ENCODE measurements at places on chromosomes 6 and 20. TPM values are rescaled to one million over a fixed set of nuclear protein-coding genes. Genes with fewer than 3 reads are reported as not detected.

ZC2HC1B gene
- not detected for total RNA-seq

CNKSR3 gene
- total RNA-seq = 18.8 TPM

TMEM244 gene
- total RNA-seq = not detected

LRRN4 gene
- 3.6 TPM for total RNA-seq

PSORS1C1 gene
- total RNA-seq = 1.9 TPM

KIAA0408 gene
- 1.5 TPM for total RNA-seq

GRCh38 chr6:28010526-28010925, 53.5 kb downstream of the OR2B6 start:
- no peak for DNase-seq

DNA sequence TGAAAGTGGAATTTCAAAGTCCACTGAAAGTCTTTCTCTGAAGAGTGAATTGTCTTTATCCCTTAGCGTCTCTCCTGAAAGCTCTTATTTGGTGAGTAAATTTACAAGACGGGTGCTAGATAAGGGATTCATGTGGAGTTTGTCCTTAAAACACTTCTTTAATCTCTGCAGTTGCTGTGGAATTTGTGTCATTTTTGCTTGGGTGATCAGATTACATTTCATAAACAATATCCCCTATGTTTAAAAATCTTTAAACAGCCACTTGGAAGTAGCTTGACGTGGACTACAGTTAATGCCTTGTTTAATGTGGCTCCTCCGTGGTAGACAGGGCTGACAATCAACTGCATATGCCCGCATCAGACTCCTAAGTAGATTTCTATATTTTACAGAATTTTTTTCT, 175.4 kb upstream of the ZNF217 start:
- DNase-seq = no peak

- DNase-seq = no peak
Observed at GRCh38 chr6:169668203-169668847, 33.5 kb downstream of the WDR27 start.

DNA sequence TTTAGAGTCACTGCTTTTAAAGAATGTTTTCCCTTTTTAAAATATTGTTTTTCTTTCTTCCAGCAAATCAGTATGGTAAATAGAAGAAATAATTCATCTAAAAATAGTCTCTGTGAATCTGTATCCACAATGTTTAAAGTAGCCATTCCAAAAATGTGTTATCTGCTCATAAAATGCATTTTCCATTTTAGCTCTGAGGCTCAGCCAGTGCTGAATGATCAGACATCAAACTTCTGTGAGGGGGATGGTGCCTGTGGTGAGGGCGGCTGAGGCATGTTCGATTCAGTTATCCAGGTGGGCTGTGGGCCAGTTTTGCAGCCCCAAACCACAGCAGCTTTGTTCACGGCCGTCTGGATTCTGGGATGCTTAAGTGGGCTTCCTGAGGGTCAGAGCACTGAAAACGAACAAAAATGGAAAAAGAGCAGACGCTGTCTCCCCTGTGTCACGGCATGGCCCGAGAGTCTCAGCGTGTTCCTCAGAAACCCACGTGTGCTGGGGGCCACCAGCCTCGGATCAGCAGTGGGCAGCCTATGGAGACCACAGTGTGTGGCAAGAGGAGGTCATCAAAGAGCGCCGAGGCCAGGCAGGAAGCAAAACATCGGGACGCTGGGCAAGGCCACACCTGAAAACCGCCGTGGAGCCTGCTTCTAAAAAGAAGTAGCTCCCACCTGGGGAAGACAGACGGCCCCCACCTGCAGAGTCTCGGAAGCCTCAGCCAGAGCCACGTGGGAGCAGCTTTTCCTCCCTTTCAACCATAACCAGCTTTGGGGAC, 134.9 kb upstream of the THBS2 start:
- no peak for DNase-seq

DNA sequence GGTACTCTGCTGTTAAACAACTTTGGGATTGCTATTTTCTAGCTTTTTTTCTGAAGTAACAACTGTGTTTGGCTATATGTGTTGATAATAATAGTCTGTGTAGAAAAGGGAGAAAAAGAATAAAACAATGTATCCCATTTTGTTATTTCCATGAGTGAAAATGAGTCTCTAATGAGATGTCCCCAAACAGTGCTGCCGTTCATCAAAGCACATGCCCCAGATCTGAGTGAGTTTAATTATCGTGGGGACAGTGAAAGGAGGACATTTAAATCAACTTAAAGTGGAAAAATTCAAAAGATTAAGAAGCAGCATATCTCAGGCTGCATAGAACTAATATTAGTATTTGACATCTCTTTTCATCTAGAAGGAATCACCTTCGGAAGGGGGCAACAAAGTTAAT, 59.6 kb downstream of the NCOA7 start:
- DNase-seq = no peak

GRCh38 chr6:15927531-15928225, 201.2 kb upstream of the MYLIP start:
- no peak for DNase-seq

GRCh38 chr6:113560908-113561307, 296.2 kb upstream of the MARCKS start:
- no peak for DNase-seq

- no peak for DNase-seq
Observed at GRCh38 chr6:68559716-68560115, 75.4 kb upstream of the ADGRB3 start.

- no peak for DNase-seq
Observed at GRCh38 chr6:885051-885590, 192.2 kb upstream of the EXOC2 start.

GRCh38 chr20:17648791-17649730, 33.0 kb downstream of the RRBP1 start:
- peak; percentile 24 for DNase-seq

- no peak for DNase-seq
Observed at GRCh38 chr20:23197836-23198235, 111.7 kb upstream of the CD93 start.

DNA sequence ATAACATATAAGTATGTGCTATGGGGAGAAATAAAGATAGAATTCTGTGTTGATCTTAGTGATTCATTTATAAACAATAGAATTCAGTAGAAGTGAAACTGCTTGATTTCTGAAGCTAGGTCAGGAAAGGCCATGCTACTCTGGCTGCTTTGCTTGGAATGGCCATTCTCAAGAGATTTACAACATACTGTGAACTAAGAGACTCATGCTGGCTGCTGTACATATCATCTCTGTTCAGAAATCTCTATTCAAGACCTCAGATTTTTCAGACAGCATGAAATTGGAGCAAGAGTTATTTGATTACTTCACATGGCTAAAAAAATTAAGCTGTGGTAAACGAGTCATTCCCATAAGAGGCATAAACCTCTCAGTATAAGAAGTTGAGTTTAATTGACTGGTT, 662.6 kb downstream of the BCKDHB start:
- DNase-seq = no peak
